SK-N-MC (cell line): ENCODE measurements at places on chromosomes 1 and 21.

DNA sequence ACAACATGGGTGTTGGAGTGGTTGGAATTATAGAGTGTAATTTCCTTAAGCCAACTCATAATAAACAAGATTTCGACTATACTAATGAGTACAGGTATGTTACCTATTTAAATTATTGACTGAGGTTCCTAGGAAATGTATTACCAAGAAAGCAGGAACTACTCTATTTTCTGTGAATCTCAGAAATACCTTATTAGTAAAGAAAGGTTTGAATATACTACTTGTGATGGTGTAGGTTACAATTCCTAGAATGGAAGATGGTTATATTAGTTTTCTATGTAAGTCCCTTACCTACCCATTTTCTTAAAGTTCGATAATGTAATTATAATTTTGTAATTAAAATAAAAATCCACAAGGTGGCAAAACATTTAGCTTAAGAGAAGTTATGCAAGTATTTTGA, 29.3 kb downstream of the MORC3 start:
- no peak for DNase-seq

DNA sequence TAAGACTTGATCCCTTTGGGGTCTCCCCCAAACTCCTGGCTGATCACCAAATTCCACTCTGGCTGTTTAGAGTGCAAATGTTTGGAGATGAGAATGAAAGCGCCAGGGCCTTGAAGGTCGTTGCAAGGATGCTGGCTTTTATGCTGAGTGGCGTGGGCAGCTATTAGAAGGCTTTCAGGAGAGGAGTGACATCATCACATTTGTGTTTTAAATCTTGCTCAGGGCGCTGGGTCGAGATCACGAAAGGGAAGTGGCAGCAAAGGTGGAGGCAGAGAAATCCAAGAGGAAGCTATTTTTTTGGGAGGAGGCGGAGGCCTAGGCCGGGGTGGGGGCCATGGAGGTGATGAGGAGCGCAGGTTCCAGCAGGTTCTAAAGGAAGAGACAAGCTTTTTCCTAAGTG, 49.3 kb downstream of the PDE9A start:
- no peak for DNase-seq

- no peak for DNase-seq
These were observed 34.1 kb downstream of the SNAP47 start for GRCh38 chr1:227769047-227769935.

GRCh38 chr1:70415882-70416281, 4.8 kb downstream of the CTH start:
- no peak for DNase-seq

DNA sequence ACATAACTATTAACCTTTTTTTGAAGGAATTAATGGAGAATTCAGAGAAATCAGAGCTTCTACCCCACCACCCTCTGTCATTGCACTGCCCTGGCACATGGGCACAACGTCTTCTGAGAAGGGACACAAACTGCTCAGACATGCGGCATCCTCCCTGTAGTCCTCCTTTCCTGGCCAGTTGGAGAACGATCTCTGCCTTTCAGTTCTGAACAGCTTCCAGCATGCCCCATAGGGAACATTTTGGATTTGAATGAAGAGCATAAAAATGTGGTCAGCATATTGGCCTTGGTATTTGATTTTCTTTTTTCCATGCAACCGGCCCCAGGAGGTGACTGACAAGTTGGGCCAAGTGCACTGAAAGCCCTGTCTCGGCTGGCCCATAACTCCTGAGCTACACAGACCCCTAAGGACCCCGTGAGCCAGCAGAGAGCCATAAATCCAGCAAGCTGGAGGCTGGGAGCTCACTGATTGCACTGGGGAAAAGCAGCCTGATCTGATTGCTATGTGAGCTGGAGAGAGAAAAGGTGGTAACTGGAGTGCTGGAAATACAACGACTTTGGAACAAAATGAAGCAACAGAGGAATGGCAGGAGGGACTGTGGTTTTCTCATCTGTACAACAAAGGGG, 10.9 kb upstream of the BLACAT1 start:
- DNase-seq, result no peak

- DNase-seq, result no peak
These were observed 96.8 kb downstream of the TNR start for GRCh38 chr1:175646439-175647209.

DNA sequence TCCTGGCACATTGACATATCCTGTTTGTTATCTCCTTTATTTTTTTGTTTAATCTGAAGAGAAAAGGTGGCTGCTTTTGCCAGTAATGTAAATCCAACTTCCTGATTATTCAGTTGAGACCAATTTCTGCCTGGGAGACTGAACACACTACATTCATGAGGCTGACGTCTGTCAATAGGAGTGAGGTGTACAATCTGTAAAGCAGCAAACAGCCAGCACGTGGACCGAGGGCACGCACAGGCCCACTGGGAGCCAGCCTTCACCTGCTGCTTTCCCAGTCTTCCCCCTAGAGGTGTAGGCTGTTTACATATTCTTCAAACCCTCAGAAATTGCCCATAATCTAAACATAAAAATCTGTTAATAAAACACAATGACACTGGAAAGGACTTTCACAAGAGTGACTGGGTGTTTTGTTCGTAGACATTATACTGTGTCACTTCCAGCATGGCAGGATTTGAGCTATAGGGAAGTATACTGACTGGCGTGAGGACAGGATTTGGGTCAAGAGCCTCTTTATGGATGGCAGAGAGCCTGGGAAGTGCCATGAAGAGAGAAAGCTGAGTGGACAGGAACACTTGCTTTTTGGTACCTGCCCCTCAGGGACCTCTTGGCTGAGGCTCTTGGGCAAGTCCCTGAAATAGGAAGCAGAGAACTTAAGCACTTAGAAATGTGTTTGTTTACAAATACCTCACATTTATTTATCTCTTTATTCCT, 552.9 kb upstream of the CAMK1G start:
- DNase-seq, result no peak

DNA sequence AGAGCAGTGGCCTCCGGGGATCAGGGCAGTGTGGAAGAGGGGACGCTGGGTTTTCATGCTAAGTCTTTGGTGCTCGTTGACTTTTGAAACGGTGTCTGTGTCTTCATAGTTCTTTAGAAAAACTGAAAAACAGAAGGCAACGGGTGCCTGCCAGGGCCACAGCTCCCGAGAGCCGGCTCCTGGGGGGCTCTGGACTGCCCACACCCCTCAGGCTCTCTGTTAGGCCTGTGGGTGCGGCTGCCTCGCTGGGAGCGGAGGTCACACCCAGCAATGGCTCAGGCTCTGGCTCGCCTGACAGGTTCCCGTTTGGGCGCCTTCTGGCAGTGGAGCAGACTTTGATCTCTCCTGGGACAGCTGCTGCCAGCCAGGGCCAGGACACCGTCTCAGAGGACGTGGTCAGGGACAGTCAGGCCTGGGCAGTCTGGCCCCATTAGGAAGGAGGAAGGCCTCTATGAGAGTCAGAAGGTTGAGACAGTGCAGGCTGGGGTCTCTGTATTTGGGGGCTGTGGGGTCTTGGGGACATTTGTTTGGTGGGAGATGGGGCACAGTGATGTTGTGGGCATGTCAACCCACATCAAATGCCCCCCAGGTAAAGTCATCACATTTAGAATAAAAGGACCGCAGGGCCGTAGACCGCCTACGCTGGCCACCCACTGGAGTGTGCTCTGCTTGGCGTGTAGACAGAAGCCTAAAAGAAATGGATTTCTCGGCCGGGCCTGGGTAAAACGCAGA, 5.6 kb downstream of the ARHGEF16 start:
- DNase-seq, result no peak

GRCh38 chr1:23527366-23527765, 3.7 kb downstream of the E2F2 start:
- no peak for DNase-seq
